ENCODE measurements at places on chromosomes 1 and 21.

- DNase-seq = no peak
Observed at GRCh38 chr1:152462636-152463035, 48.0 kb upstream of the LCE5A start.

GRCh38 chr1:10694274-10694632 lies 102.2 kb downstream of the CASZ1 start:
- no peak for DNase-seq

DNA sequence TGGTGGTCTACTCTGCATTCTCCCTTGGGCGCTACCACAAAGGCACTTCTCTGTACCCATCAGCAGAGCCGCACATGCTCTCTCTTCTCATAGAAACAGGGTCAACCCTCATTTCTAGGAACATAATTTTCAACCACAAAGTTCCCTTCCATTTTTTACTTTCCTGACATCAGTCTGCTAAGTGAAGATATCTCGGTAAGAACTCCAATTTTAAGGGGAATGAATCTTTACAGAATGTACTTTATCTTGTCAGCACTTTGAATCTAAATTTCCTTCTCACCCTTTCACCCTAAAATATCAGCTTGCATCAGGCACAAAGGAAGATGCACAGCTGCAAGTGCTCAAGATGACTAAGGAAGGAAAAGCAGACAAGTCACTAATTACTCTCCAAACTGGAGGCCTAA lies 545.9 kb downstream of the SMYD3 start:
- DNase-seq = no peak

- no peak for DNase-seq
Observed at GRCh38 chr1:26788515-26788785, 700 bp downstream of the PIGV start.

DNA sequence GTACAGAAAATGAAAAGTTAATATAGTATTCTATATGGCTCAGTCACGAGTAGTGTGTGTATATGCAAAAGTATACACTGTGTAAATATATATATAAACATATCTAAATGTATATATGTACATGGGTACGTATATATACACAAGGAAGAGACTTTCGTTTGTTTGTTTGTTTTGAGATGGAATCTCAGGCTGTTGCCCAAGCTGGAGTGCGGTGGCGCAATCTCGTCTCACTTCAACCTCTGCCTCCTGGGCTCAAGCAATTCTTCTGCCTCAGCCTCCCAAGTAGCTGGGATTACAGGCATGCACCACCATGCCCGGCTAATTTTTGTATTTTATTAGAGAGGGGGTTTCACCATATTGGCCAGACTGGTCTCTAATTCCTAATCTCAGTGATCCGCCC lies 16.4 kb downstream of the IL12RB2 start:
- no peak for DNase-seq

- DNase-seq = no peak
Observed at GRCh38 chr1:198491596-198491995, 48.9 kb downstream of the ATP6V1G3 start.

DNA sequence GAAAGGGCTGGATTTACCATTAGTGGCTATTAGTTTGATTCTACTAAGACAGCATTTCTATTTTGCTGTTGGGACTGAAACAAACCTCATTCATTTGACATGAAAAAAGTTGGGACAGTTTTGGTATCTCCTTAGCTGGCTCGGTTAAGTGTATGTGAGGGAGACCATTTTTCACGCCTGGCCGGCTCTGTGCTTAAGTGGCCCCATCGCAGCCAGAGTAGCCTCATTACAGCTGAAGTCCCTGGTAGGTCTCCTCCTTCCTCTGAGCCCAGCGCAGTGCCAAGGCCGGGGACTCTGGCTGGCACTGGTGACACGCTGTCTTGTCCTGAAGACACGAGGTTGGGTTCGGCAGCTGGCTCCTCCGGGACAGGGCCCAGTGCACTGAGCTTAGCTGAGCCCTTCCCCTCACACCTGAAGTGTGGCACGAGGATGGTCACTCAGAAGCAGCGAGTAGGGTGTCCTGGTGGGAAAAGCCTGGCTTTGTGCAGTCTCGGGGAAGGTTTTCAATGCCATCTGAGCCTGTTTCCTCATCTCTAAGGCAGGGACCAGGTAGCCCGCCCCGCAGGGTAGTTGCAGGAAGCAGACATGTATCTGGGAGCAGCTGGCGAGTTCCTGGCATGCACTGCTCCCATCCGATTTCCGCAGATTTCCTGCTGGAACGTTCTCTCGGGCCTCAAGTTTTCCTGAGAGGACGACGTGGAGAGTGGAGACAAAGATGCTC lies 196.5 kb downstream of the DYRK1A start:
- DNase-seq = no peak

- DNase-seq = no peak
Observed at GRCh38 chr21:44778499-44778911, 23.1 kb downstream of the UBE2G2 start.

- DNase-seq = peak; percentile 80
Observed at GRCh38 chr1:99599678-99600175, 46.2 kb upstream of the PALMD start.

GRCh38 chr1:5513846-5514526 lies 478.2 kb downstream of the NPHP4 start:
- DNase-seq = peak; percentile 63

GRCh38 chr1:225777058-225777582 lies 506 bp upstream of the SRP9 start:
- no peak for DNase-seq

GRCh38 chr1:224698015-224698451 lies 81.9 kb downstream of the CNIH3 start:
- no peak for DNase-seq

GRCh38 chr1:29801561-29801973 lies 565.2 kb downstream of the PTPRU start:
- no peak for DNase-seq

GRCh38 chr21:29626801-29627470 lies 312.9 kb downstream of the GRIK1 start:
- DNase-seq = no peak
